ENCODE measurements at places on chromosomes 16 and 17. TPM values are rescaled to one million over a fixed set of nuclear protein-coding genes. Genes with fewer than 3 reads are reported as not detected.

DNA sequence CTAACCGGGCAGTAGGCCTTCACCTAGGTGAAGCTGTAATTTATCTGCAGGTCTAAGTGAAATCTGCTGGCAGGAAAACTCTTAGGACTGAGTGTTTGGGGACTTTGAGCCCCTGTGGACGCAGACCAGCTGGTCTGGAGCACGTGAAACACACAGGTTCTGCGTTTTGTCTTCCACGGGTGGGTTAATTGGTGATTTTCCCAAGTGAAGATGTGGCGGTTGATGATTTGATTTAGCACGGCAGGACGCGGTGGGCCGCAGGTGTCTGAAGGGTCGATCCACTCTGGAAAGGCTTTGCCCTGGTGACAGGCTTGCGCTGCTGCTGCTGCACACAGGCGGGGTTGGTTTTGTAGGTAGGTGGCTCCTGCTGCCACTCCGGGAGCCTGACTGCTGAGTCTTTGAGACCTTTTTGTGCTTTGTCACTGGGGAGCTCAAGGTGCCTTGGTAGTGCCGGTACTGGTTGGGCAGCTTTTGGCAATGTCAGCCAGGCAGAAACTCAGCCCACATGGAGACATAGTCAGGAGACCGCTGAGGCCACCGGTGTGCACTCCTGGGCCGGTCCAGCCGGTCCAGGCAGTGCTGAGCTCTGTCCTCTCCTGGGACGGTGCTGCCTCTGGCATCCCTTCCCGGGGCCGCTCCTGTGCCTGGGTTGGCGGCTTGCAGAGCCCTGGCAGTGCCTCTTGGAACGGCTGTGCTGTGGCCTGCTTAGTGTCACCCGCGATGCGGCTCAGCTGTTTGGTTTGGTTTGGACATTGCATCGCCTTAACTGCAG is 2.3 kb downstream of the BAIAP2 start:
- DNase-seq, result peak; percentile 72

DNA sequence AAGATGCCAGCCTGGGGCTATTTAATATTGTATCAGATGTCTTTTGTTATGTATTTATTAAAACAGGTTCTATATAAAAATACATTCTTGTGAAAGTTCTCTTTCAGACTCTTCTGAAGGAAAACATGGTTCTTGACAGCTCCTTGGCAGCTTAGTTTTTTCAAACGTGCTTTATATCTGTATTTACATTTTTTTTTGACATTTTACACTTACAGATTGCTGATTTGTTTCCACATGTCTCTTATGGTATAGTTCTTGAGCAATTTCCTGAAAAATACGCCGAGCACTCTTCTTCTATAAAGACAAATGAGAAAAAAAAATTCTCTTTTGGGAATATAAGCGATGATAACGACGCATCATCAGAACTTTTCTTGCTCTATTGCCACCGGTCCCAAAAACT is 9.5 kb downstream of the IGSF6 start:
- no peak for DNase-seq

- no peak for DNase-seq
Observed at GRCh38 chr17:78706271-78706915, 75.7 kb downstream of the CYTH1 start.

Gene YBX2
- polyA plus RNA-seq, result 0.09 TPM

- DNase-seq, result peak; percentile 88
Observed at GRCh38 chr16:81817789-81818567, 38.9 kb downstream of the PLCG2 start.

All from spleen (tissue), 13 donors.